ENCODE measurements at places on chromosomes 1 and 21. TPM values are rescaled to one million over a fixed set of nuclear protein-coding genes. Genes with fewer than 3 reads are reported as not detected.
A peak's percentile ranks its signal among the peaks of the same experiment; 100 is the strongest.

The CD101 gene
- not detected for total RNA-seq

The KCNJ15 gene
- total RNA-seq = 1.5 TPM

The EFNA3 gene
- 1.8 TPM for total RNA-seq

The SLAMF1 gene
- total RNA-seq = not detected

The GJA9 gene
- total RNA-seq = not detected

The FCRL1 gene
- total RNA-seq = not detected

The PPIAL4G gene
- total RNA-seq = not detected

The NAV1 gene
- 5.9 TPM for total RNA-seq

The SPRR5 gene
- total RNA-seq = not detected

DNA sequence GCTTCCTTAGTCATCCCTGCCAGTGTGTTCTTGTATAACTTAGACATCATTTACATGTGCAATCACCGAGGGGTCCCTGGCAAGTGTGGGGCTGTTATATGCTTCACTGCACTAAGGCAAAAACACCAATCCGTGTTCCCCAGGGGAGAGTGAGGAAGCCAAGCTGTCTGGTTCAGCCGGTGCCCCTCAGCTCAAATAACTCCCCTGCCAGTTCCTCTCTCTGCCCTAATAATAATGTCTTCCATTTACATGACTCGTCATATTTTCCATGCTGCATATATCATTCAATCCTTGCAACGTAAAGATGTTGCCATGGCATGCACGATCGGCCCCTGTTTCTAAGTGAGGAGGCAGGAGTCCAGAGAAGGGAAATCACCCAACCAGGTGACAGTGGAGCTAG, 24.4 kb upstream of the NDC1 start:
- no peak for DNase-seq

DNA sequence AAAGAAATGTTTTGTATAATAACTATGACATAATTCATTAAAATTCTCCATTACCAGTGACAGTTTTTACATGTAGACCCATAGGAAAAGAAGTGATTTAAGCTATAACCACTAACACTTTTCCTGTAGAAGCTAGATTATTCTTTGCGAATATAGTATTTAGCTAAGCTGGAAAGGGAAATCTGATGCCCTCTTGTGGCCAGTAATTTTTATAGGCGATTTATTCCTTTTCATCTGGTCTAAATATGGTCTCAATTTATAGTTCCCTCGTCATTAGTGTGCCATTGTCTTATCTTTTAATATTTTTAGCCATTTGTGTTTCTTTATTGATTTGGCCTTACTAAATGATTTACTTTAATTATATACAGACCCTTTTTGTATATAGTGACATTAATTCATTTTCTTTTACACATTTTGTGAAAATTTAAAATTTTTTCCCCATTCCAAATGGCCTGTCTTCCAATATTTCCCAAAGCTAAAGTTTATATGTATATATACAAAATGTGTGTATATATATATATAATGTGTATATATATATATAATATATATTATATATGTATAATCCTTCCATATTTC, 26.7 kb downstream of the BTG3 start:
- no peak for DNase-seq

GRCh38 chr1:40130892-40131291, 30.3 kb upstream of the RLF start:
- no peak for DNase-seq

GRCh38 chr1:15243275-15244043, 3.6 kb upstream of the FHAD1 start:
- no peak for DNase-seq

- DNase-seq = no peak
These were observed 22.9 kb downstream of the PRXL2B start for GRCh38 chr1:2609319-2610035.

DNA sequence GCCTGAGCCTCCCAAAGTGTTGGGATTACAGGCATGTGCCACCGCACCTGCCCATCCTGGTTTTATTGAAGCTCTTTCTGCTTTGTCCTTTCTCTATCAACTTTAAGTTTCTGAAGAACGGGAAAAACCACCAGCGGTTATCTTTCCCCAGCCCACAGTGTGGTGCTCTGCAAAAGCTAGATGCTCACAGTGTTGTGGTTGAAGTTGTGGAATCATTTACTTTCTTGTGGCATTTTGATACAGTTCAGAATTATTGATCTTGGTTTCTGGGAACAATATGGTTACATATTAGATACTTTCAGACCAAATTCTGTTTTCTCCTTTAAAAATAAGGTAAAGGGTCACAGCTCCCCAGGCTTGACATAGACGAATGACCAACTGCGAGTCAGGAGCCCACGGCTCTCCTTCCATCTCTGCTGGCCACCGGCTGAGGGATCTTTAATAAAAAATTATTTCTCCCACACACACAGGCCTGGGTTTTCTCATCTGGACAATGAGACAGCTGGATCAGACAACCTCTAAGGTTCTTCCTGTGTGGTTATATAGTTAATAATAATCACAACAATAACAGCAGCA, 385.3 kb downstream of the SETD4 start:
- DNase-seq = no peak

GRCh38 chr1:226107471-226108460, 45.2 kb downstream of the H3-3A start:
- DNase-seq = no peak

DNA sequence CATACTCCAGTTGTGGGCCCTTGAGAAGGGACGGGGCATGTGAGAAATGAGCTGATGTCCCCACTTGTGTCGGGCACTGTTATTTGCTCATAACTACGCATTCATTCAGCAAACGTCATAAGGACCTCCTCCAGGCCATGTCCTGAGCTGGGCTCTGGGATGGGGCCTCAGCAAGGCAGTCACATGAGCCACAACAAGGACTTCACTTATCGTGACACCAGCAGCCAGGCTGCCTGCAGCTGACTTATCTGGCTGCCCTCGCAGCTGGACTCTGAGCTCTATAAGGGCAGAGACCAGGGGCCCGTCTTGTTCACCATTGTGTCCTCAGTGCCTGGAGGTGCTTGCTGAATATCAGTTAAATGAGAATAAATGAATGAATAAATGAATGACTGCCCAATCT, 37.5 kb upstream of the GRIK3 start:
- DNase-seq = no peak

DNA sequence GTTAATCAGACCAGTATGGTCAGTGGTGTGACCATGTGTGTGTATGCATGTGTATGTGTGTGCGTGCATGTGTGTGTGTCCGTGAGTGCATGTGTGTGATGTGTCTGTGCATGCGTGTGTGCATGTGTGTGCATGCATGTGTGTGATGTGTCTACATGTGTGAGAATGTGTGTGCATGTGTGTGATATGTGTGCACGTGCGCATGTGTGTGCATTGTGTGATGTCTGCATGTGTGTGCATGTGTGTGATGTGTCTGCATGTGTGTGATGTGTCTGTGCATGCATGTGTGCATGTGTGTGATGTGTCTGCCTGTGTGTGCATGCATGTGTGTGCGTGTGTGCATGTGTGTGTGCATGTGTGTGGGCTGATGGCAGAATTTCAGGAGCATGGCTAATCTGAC, 58.2 kb downstream of the SIK1 start:
- no peak for DNase-seq

DNA sequence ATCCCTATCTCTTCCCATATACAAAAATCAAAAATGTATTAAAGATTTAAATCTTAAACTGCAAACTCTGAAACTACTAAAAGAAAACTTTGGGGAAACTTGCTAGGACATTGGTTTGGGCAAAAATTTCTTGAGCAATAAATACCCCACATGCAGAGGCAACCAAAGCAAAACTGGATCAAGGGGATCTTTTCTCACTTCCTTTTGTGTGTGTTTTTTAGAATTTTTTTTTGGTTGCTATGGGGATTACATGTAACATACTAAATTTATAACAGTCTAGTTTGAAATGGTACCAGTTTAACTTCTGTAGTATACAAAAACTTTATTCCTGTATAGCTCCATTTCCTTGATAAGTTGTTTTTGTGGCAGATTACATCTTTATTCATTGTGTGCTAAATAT, 16.8 kb downstream of the MAST2 start:
- DNase-seq = no peak

DNA sequence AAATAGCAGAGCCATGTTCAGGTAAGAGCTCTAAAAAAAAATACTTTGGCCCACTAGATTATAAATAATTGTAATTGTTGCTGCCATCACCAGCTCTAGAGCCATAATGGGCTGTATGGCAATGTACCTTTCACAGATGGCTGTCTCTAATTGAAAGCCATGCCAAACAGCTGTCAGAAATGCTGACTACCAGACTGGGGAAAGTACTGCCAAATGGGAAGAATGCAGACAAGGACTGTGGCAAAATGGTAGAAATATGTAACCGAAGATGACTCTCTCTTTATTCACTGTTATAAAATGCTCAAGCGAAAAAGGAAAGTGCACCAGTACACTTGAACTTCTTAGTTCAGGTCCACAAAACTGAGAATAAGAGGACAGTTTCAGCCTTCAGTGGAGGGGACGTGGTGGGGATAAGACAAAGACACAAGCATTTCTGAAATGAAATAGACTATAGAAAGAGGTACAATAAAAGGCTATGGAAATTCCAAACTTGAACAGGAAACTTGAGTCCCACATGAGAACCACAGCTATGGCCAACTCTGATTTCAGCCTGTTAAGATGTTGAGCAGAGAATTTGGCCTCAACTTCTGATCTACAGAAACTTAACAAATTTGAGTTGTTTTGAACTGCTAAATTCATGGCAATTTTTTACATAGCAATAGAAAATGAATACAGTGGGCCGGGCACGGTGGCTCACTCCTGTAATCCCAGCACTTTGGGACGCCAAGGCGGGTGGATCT, 46.5 kb upstream of the LPGAT1 start:
- no peak for DNase-seq

- DNase-seq = no peak
These were observed 78.6 kb upstream of the CSF3R start for GRCh38 chr1:36561361-36561724.

- no peak for DNase-seq
These were observed 174.8 kb upstream of the SYT6 start for GRCh38 chr1:114328361-114328904.

GRCh38 chr21:39537571-39537970, 75.2 kb upstream of the B3GALT5 start:
- no peak for DNase-seq

GRCh38 chr1:77940921-77941570, 37.8 kb downstream of the FUBP1 start:
- no peak for DNase-seq

DNA sequence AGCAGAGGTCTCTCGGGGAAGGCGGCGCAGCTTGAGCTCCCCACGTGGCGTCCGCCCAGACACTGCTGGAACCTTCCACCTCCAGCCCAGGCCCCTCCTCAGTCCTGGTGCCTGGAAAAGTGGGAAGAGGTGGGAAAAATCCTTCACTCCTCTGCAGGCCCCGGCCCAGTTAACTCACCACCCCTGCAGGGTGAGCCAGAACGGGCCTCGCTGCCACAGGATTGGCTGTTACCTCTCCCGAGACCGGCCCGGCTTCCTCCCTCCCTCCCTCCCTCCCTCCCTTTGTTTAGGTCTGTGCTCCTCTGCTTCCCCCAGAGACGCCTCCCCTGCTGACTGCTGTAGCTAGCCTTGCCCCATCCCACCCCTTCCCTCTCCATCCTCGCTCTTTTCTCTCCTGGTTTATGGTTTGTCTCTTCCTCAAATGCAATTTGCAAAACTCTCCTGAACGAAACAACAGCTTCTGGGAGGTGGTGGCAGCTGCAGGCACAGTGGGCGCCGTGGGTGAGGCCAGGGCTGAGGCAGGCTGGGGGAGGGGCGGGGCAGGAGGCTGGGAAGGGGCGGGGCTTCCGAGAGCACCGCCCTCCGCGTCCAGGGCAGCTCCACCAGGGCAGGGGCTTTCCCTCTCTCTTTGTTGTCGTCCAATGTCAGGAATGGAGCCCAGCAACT, 6.5 kb downstream of the CAPN9 start:
- DNase-seq = no peak

DNA sequence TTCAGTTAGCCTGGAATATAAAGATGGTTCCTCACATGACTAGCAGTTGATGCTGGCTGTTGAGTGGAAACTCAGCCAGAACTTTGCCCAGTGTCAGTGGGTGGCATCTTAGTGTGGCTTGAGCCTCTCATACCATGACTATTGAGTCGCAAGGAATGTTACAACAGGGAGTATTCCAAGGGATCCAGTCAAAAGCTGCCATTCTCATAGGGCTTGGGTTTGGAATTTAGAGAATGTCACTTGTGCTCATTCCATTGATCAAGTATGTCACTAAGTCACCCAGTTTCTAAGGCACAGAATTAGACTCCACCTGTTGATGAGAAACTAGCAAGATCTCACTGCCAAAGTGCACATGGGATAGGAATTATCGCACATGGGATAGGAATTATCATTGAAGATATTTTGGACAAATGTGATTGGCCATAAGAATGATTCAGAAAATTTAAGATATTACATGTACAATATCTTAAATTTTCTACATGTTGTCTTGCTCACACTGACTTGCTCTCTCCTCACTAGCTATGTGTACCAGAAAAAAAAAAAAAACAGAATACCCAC, 1290.7 kb upstream of the ADGRL2 start:
- no peak for DNase-seq

DNA sequence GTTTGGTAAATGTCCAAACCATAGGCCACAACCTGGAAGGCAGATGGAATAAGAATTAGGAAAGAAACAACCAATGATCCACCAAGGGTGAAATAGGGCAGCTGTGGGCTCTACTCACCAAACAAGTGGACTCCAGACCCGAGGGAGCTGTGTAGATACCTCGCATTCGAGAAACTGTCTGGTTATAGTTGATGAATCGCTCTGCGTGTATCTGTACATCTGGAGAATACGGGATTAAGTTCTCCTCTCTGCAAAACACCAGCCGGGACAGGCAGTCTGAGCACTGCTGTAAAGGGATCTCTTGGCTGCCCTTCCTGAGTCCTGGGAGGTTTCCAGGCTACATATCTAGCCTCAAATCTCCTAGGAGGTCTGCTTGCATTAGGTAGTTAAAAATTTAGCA, 9.4 kb upstream of the UBR4 start:
- DNase-seq = peak; percentile 27

DNA sequence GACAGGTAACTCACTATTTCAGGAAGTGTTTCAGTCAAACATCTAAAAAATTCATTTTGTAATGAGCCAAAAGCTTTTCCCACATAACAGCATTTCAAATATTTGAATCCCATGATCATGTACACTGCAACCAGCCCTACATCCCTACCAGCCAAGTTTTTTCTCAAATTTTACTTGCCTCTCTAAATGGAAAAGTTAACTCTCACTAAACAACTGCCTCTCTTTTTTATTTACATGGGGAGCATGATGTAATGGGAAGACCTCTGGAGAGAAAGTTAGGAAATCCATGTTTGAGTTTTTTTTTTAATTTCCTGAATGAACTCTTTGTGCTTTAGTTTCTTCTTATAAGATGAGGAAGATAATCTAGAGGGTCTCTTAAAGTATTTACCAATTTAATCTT, 70.5 kb downstream of the TTLL7 start:
- no peak for DNase-seq

Data from gastrocnemius medialis (tissue), 4 donors.